NCI-H1092 (cell line): ENCODE measurements at places on chromosomes 5 and 9.

- no peak for DNase-seq
Measured at GRCh38 chr5:62477801-62478200, 65.2 kb downstream of the IPO11 start.

DNA sequence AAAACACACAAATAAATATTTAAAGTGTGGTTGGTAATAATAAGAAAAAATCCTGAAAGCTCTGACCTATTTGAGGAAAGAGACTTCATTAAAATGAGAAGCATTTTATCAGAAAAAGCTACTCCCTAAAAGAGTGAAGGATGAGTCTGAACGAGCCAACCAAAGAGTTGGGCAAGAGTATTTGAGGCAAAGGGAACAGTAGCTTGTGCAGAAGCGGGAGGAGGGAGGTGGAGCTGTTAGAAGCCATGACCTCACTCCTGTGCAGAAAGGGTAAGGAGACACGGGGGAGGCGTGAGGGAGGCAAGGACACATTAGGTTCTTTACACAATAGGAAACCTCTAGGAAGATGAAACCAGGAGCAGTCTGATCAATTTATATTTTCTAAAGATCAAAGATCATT lies 29.4 kb downstream of the SH3RF2 start:
- DNase-seq = no peak

DNA sequence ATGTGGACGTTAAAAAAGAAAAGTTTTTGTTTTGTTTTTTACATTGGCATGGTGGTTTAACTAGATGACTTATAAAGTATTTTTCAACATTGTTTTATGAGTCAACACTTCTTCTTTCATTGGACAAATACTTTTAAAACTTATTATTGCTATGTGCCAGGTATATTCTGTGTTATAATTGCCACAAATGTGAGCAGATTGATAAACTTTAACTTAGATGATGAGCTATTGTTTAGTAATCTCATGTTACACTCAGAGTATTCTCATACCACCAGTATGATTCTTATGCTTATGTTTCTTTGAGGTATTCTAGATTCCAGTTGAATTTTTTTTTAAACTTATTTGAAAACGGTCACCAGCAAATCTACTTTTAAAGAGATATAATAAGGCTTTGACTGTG lies 60.3 kb downstream of the RASA1 start:
- DNase-seq = no peak

DNA sequence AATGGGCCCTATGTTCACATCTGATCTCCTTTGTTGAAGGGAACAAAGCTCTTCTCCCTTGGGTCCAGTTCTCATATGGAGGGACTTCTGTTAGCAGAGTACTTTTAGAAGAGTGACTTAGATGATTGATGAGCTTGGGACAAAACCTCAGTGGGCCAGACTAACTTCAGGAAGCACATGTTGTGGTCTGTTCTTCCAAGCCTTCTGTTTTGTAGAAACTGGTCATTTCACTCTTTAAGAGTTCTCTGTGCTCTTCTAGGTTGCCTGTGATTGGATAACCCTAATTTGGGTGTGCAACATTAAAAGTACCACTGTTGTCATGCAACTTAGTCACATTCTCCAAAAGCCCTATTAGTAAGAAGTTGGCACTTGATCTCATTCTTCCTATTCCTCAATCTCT lies 183.5 kb upstream of the ACO1 start:
- no peak for DNase-seq

- no peak for DNase-seq
Measured at GRCh38 chr5:33806738-33807442, 84.9 kb downstream of the ADAMTS12 start.

GRCh38 chr5:75961818-75962217 lies 121.4 kb upstream of the SV2C start:
- DNase-seq = no peak

- no peak for DNase-seq
Measured at GRCh38 chr5:97489010-97489840, 306.2 kb upstream of the RIOK2 start.

DNA sequence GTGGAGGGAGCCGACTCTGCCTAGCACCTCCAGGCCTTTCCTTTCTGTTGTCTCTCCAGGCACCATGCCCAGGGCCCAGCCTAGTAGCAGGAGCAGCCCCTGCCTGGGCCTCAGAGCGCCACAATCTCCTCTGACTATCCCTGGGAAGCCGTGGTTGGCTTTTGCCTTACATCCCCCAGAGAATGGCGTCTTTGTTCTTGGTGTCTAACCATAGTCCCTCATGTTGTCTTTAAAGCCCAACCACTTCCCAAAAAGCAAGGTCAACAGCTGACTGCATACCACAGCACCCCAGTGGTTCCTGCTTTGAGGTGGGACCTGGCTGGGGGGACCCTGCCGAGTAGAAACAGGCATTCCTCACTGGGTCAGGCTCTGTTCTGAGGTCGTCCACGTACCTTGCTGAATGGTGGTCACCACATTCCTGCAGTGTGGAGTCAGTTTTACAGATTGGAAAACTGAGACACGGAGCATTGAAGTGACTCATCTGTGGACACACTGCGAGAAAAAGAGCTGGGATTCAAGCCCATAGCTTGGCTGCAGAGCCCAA lies 13.7 kb upstream of the CERCAM start:
- DNase-seq = no peak

DNA sequence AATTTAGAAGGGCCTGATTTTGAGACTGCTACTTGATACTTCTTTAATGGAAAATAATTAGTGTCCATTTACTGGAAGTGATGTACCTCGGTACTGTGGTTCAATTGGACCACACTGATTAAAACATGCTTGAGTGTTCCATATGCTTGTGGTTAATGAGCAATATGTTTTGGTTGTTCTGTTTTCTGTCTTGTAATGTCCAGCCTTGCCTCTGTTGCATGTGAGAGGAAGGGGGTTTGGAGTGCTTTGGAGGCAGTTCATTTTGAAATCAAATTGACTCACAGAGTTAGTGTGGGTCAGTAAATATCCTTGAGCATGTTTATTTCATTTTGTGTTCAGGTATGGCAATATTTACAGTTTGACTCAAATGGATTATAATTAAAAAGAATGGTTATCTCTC lies 334.4 kb downstream of the ARHGEF28 start:
- no peak for DNase-seq

GRCh38 chr9:133621725-133622267 lies 12.6 kb upstream of the FAM163B start:
- DNase-seq = no peak

GRCh38 chr5:98656125-98656795 lies 117.2 kb upstream of the RGMB start:
- DNase-seq = no peak

- DNase-seq = no peak
Measured at GRCh38 chr5:117945258-117945657, 1043.1 kb downstream of the DTWD2 start.

GRCh38 chr5:175695161-175696126 lies 37.6 kb downstream of the HRH2 start:
- DNase-seq = no peak

DNA sequence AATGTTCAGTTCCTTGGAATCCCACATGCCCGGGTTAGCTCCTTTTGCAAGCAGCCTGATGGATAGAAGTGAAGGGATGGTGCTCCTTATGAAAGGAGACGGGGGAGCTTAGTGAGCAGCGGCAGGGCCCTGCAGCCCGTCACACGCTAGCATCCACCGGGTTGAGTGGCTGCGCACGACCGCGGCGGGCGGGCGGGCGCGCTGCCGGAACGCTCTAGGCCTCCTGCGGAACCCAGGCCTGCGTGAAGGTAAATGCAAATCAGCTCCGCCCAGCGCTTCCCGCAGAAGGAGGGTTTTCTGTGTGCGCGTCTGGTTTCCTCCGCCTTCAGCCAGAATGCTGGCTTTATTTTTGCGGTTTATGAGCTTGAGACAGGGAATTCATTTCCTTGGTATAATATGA lies 19.8 kb downstream of the IL12B start:
- DNase-seq = no peak

DNA sequence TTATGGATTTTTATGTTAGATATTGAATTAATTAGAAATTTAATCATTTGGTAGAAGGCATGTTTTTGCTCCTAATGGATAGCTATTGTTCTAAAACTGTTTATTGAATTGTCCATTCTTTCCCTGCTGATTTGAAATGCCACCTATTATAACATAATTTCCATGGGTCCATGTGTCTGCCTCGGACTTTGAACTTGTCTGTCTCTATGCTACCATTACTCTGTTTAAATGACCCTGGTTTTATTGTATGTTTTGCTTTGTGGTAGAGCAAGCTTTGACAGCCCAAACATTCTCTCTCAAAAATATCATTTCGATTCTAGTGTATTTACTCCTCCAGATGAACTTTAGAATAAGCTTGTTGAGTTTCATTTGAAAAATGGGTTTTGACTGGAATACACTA lies 120.6 kb downstream of the ARHGEF28 start:
- no peak for DNase-seq

DNA sequence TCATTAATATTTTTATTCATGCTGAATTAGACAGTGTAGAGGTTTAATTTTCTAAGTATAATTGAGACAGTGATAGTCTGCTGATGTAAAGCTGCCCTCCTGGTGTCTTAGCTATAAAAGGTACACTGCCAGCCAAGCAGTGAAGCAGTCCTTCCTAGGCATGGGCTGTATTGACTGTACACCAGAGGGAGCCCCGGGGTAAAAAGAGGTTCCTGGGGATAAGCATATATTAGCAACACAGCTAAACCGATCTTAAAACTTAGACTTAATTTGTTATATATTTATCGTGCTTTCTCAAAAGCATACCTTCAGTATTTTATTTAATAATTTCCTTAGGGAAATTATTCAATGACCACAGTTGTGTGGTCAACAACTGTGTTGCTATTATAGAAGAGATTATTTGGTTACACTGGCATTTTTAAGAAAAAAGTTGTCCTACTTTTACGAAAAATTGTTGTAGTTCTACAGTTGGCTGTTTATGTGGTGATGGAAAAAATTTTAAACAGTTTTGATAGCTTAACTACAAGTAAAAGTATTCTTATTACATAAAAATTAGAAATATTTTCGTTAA lies 68.8 kb downstream of the ELL2 start:
- DNase-seq = no peak

GRCh38 chr9:135736272-135736978 lies 34.4 kb downstream of the KCNT1 start:
- DNase-seq = no peak

DNA sequence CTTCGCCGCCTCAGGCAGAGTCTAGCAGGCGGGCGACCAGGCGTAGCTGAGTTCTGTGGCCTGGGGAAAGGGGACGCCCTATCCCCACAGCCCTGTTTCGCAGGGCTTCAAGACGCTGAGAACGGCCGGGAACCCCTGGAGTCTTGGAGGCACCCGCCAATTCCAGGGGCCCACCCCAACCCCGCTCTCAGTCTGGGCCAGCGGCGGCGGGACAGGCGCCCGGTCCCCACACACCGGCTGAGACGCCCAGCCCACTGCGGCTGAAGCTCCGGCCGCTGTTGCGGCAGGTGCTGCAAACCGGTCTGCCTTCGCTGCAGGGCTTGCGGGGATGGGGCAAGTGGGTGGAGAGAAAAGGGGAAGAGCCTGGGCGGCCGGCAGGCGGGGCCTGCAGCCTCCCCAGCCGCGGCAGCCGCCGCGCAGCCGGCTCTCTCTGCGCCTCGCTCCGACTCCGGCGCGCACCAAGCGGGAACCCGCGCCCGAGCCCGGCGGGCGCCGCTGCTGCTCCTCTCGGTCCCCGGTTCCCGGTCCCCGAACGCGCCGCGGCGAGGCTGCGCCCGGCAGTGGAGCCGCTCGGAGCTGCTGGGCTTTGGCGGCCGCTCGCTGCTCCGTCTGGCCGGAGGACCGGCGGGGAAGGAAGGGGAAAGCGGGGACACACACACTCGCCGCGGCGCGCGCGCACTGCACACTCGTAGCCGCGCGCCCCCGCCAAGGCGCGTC lies at the start of gene PIP5K1B:
TSS of gene PIP5K1B (plus strand) at position 427 of the 717 bp plus-strand sequence. CDS start 117,375 bp downstream, outside the sequence.
- DNase-seq = peak; percentile 39

DNA sequence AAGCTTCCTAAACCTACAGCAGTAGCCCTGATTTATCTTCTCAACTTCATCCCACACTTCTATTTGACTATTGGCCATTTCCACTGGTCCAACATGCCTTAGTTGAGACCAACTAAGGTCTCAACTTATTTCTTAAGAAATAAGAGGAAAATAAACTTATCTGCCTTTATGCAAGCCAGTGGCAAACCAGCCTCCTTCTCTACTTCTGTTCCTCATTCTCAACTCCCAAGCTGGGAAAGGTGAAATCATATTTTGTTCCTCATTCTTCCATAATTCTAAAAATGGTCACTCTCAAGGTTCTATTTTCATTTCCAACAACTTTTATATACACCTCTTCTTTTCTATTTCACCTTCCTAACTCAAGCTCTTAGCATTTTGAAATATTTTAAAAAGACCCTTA lies 149.6 kb upstream of the C9orf72 start:
- DNase-seq = no peak

GRCh38 chr9:33737811-33738606 lies 57.4 kb upstream of the PRSS3 start:
- DNase-seq = peak; percentile 40

DNA sequence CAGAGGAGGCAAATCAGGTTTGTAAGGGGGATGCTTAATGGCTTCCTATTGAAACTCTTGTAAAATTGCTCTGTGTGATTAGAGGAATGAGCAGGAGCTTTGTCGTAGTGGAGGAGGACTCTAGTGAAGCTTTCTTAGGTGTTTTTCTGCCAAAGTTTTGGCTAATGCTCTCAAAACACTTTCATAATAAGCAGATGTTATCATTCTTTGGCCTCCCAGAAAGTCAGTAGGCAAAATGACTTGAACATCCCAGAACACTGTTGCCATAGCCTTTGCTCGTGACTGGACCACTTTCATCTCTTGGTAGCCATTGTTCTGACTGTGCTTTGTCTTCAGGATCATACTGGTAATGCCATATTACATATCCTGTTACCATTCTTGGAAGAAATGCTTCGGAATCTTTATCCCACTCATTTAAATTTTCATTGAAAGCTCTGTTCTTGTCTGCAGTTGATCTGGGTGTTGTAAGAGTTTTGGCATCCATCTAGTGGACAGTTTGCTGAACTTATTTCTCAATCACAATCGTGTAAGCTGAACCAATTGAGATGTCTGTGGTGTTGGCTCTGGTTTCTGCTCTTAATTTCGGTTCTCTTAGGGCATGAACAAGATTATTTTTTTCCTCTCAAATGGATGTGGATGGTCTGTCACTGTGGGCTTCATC lies 187.6 kb downstream of the COMMD10 start:
- DNase-seq = no peak

DNA sequence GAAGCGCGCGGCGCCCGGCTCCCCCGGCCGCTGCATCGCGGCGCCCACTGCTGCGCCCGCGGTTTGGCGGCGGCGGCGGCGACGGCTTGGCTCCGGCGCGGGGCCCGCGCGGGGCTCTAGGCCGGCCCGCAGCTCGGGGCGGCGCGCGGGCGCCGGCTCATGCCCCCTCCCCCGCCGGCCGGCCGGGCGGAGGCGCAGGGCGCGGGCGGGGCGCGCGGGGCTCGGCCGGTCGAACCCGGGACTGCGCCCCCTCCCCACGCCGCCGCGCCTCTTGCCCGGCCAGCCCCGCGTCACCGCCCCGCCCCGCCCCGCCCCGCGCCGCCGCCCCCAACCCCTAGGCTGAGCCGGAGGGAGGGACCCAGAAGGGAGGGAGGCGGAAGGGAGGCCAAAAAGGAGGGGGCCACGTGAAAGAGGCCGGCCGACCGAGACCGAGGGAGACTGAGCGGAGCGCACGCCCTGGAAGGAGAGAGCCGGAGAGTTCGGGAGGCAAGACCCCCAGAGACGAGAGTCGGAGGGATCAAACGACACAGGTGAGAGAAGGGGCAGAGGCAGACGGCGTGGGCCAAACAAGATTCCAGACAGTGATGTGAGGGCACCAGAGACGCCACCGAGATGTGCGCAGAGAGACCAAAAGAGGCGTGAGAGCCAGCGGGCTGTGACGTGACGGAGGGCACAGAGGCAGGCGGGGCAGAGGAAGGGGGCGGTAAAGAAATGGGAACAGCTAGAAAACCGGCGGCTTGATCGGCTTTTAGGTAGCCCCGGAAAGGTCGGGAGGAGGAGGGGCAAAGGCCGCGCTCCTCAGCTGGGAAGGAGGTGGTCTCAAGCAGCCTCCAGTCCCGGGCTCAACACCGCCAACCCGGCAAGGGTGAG lies at the start of gene BARX1:
TSS of gene BARX1 (minus strand) at position 245 of the 870 bp plus-strand sequence. CDS start at position 36, 209 bp downstream.
- DNase-seq = peak; percentile 77
